Stimulated activated CD4-positive, alpha-beta T cell treated with anti-CD3 and anti-CD28 coated beads, Interleukin-15, amount 100 ng/mL, for 24 hours (primary cell): ENCODE measurements at places on chromosomes 11 and 22.

DNA sequence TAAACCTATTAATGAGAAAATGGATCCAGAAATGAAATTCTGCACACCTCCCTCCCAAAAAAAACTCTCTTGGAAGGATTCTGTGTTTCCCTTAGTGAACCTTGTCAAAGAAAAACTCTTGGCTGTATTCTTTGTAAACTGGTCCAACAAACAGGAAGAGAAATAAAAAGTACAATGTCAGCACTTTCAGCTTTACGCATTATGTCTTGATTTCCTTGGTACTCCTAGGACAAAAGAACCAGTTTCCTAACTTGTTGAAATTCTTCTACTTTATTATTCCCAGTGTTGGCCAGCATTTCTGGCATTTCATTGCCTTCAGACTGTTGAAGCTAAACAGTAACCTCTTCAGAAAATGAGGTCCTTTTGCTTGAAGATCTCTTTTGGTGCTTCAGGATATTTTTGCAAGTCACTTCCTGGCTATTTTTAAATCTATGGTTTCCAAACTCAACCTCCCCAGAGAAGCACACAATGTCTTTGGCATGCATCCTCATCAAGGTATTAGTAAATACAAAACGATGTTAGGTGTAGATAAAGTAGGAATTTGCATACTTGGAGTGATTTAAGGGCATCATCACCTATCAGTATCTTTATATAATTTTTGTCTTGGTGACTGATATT lies 342.7 kb downstream of the AASDHPPT start:
- no peak for DNase-seq

DNA sequence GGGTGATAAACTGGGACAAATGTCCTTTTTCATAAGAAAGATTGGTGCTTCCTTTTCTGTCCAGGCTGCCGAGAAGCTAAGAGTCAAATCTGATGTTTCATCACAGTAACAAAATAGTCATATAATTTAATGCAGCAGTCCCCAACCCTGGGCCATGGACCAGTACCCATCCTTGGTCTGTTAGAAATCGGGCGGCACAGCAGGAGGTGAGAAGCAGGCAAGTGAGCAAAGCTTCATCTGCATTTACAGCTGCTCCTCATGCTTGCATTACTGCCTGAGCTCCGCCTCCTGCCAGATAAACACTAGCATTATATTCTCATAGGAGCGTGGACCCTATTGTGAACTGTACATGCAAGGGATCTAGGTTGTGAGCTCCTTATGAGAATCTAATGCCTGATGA lies 26.2 kb downstream of the PRR14L start:
- no peak for DNase-seq

- no peak for DNase-seq
These were observed 30.6 kb downstream of the PISD start for GRCh38 chr22:31631436-31631835.

- DNase-seq: no peak
These were observed 95.6 kb downstream of the CD44 start for GRCh38 chr11:35234460-35235156.

DNA sequence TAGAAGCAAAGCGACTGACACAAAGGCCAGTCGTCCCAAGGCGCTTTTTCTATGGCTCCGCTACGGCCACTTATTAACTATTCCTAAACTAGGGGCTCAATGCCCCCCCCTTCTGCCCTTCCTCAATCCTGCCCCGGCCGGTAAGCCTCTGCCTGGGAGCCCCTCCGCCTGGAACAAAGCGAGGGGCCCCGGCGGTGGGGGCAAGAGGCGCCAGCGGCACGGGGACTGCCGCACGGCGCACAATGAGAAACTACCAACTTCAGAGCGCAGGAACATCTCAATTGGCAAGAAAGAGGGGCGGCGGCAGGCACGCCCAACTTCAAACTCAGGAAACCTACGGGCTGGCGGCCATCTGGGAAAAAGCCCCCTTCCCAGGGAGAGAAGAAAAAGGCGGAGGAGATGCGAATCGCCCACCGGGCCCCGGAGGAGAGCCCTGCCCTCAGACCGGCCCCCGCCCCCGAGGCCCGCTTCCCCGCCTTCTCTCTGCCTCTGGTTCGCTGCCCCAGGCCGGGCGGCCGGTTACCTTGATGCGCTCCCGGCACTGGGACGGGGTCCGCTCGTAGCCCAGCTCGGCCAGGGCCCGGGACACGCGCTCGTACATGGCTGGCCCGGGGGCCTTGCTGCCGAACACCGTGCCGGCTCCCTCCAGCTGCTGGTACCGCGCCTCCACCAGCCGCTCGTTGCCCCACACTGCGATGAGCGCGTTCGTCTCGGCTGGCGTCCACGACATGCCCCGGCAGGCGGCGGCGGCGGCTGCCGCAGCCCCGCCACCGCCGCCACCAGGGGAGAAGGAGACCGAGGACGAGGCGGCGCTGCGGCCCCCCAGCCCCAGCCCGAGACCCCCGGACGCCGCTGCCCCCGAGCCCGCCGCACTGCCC lies 619 bp downstream of the MSANTD2 start:
- DNase-seq: peak; percentile 61

GRCh38 chr11:120029321-120029720 lies 108.6 kb downstream of the TRIM29 start:
- no peak for DNase-seq

- no peak for DNase-seq
These were observed 178.6 kb downstream of the TENM4 start for GRCh38 chr11:79262221-79262620.

GRCh38 chr11:27812341-27812740 lies 112.1 kb upstream of the BDNF start:
- no peak for DNase-seq

DNA sequence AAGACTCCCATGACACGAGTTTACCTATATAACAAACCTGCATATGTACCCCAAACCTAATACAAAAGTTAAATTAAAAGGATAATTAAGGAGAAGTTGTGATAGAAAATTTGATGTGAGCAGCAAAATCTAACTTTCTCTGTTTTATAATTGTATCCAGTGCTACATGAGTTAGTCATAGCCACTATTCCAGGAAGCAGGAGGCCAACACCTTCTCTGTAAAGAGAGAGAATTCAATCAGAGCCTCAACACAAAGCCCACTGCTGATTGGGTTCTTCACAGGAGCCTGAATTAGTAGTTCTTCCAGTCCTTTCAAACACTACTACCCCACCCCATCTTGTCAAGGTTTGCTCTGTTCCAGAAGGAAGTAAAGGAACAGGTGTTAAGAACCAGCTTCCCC lies 84.2 kb downstream of the BLID start:
- DNase-seq: no peak

- no peak for DNase-seq
These were observed 14.7 kb downstream of the PHF21B start for GRCh38 chr22:44995105-44995514.
